ENCODE measurements at places on chromosomes 12 and 14.

GRCh38 chr12:19404242-19404880, 34.9 kb upstream of the AEBP2 start:
- no peak for DNase-seq

- no peak for DNase-seq
Observed at GRCh38 chr14:93183596-93184317, 940 bp downstream of the MOAP1 start.

- DNase-seq, result peak; percentile 4
Observed at GRCh38 chr12:39277416-39277815, 165.5 kb downstream of the KIF21A start.

DNA sequence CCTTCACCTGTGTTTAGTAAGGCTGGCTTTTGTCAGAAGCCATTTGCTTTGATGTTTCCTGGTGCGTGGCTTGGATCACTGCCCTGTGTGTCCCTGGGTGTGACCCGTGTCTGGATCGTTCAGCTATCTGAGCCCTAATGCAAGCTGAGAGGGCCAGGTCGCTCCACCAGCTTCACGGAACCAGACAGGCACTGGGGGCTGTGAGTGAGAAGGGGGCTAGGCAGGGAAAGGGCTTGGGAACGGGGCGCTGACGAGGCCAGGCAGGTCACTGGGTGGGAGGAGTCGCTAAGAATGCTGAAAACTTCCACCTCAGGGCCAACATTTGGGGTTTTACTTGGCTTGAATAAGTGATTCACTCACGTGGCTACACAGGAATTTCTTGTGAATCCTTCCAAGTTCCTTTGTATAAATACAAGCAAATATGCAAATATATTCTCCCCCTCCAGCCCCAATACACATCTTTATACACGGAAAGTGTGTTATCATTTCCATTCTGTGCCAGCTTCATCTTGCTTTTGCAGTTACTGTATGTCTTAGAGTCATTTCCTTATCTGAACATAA, 24.2 kb upstream of the MMP17 start:
- DNase-seq, result peak; percentile 38

DNA sequence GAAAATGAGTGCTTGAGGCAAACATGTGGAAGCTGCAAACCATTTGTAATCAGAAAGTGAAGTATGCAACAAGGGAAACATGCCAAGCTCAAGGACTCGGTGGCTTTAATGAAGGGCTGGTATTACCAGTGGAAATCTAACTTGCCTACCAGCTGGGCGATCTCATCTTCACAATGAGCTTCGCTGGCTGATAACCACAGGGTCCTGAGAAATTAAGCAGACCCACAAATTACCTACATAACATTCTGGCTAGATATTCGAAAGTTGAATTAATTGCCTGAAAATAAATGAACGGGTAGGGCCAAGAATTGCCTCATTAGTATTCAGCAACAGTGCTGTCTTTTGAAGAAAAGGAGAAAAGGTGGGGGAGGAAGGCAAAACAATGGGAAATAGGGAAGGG, 439.4 kb downstream of the PDZRN4 start:
- DNase-seq, result no peak

GRCh38 chr12:67271976-67272375, 2.8 kb downstream of the CAND1 start:
- no peak for DNase-seq

GRCh38 chr12:931060-931459, 18.4 kb downstream of the RAD52 start:
- no peak for DNase-seq

DNA sequence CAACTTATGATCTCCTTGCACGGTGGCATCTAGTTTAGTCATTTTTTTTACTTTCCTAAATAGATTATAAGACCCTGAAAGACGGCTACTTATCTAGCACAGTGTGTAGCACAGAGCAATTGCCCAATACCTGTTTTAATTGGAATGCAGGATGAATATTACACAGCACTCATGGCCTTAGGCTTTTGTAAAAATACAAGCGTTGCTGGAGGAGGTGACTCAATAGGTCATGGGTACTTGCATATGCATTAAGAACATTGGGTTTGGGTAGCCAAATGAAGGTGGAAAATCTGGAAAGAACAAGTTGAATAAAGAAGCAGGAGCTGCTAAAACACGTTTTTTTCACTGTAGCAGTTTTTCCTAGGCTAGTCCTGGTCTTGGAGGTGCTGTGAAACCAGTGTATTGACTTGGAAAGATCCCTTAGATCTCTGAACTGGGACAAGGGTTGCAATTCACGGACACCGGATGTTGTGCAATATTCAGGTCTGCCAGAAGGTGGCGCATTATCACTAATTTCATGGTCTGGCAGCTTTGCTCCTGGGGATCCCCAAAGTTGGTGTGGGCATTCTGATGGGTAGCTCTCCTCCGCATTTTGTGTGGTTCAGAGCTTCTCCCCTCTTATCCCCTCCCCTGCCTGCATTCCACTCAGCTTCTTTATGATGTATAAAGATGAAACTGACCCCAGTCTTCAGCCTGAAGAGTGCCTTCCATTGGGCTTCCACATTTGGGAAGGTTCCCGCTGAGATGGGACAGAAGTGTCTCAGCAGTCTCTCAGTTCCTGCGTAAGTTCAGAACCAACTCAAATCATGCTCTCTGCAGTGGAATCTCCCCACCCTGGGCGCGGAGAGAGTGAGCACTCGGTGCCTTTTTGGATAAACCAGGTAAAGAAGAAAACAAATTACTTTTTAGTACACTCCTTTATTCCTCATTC, 278.3 kb downstream of the NRXN3 start:
- peak; percentile 67 for DNase-seq

DNA sequence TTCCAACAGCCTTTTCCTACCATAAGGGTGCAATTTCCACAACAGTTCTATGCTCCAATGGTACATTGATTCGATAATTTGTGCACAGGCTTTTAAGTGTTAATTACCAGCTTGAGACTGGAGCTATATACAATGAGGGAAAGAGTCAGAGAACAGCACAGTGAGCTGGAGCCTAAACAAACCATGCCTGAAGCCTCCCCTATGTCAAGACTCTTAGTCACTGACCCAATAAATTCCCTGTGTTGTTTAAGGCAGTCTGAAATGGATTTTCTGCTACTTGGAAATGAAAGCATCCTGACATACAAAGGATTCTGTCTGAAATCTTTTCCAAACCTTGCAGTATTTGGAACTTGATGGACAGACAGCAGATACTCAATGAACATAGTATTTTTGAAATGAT, 149.0 kb downstream of the EFCAB11 start:
- DNase-seq, result no peak

DNA sequence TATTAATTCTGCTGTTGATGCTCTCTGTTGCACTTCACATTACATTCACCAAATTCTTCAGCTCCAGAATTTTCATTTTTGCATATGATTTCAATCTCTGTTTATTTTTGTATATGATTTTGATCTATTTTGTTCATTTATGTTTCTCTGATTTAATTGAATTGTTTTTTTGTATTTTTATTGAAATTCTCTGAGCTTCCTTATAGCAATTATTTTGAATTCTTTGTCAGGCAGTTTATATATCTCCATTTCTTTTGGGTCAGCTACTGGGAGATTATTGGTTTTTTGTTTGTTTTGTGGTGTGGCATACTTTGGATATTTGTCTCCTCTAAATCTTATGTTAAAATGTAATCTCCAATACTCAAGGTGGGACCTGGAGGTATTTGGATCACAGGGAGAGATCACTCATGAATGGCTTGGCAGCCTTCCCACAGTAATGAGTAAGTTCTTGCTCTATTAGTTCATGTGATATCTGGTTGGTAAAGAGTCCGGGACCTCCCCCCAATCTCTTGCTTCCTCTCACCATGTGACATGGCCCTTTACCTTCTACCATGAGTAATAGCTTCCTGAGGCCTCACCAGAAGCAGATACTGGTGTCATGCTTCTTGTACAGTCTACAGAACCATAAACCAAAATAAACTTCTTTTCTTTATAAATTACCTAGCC, 8.7 kb upstream of the TCL1A start:
- no peak for DNase-seq

- DNase-seq, result no peak
Observed at GRCh38 chr12:43884683-43885410, 49.0 kb downstream of the TMEM117 start.

DNA sequence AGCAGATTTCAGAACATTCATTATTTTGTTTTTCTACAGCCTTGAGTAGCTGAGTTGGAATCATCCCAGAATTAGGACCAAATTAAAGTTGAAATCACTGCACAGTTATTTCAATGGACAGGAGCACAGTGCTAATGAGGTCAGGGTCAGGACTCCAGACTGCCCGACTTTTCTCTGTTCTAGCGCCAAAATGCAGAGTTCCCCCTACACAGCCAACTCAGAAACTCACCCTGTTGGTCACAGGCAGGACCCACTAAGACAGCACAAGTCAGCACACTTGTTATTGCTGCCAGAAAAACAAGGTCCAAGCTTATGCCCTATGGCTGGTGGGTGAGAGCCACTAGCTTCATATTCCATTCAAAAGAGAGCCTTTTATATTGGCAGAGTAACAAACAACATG, 198.1 kb upstream of the KRR1 start:
- DNase-seq, result no peak

- no peak for DNase-seq
Observed at GRCh38 chr14:89851106-89851505, 103.4 kb downstream of the EFCAB11 start.

- no peak for DNase-seq
Observed at GRCh38 chr14:61343471-61343870, 22.1 kb downstream of the PRKCH start.

GRCh38 chr12:57016348-57016747, at the start of gene TAC3:
Gene TAC3, minus strand, starts transcription at chr12:57016529. Its CDS starts 732 bp downstream, at chr12:57015797.
- no peak for DNase-seq

- DNase-seq, result no peak
Observed at GRCh38 chr14:100069161-100069800, 4.1 kb downstream of the EVL start.

DNA sequence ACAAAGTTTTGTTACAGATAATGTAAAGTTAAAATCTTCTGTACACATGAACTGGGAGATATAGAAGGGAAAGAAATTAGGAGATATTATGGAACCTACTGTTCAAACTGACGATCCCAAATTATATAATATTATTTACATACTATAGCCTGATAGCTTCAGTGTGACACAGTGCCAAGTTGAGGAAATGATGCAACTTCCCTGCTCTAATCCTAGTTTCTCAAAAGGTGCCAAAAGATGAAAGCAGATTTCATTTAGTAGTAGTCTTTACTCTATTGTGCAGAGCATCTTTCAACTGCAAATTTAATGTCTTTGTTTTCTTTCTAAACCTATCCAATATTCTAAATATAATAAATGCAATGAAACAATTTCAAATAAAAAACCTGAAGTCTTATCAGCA, 46.9 kb downstream of the COCH start:
- no peak for DNase-seq

DNA sequence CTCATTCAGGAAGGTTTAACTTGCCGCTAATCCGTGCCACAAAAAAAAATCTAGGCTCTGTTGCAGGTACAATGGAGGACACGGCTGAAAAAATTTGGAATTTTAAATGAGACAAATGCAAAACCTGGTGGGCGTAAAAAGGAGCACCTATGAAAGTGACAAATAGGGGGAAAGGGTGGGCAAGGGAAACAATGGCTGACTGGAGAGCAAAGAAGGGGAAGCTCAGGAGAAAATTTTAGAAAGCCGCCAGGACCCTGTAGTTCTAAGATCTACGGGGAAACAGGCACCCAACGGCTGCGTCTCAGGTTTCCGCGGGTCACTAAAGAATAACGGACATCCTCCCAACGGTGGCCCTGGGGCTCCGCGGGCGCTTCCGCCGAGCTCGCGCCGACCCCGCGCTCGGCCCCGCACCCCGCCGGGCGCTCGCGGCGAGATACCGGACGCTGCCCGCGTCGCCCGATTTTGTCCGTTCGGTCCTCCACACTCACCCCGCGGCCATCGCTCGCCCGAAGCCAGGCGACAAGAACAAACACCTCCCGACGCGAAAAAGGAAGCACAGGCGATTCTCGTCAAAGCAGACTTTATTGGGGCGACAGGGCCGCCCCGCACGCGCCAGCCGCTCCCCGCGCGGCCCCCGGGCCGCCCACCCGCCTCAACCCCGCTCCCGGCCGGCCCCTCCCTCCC, 1.1 kb upstream of the YY1 start:
- DNase-seq, result peak; percentile 70

- no peak for DNase-seq
Observed at GRCh38 chr14:30417121-30417520, 141.8 kb upstream of the G2E3 start.

GRCh38 chr12:115574826-115575225, 702.7 kb downstream of the MED13L start:
- DNase-seq, result no peak

- no peak for DNase-seq
Observed at GRCh38 chr14:63045612-63046320, 508 bp upstream of the KCNH5 start.

GRCh38 chr12:103382736-103383346, 112.9 kb downstream of the C12orf42 start:
- no peak for DNase-seq

- no peak for DNase-seq
Observed at GRCh38 chr14:53979747-53980642, 23.4 kb upstream of the BMP4 start.

DNA sequence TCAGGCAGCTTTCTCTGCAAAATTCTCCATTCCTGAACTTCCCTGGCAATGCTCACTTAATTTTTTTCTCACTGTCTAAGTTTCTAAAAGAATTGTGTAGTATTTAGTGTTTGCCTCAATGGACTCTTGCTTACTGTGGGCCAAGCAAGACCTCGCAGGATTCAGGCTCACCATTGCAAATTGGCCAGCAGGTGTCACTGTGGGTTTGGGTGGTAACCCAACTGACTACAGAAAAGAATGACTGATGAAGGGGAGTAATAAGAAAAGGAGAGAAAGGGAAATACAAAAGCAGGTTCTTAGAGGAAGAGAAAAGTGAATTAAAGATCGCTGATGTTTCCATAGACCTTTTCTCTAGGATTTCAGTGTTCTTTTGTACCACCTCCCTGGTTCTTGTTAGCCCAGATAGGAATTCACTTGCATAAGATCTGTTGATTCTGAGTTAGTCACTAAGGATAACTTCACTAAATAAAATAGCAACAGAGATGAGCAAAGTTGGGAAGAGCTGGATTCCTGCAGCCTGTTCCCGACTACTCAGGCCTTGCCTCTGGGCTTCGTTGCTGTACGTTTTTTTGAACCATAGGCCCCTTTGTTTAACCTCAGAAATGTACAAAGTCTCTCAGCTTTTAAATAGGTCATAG, 386.5 kb upstream of the DDHD1 start:
- peak; percentile 61 for DNase-seq

- no peak for DNase-seq
Observed at GRCh38 chr12:58470266-58471010, 449.9 kb downstream of the LRIG3 start.

DNA sequence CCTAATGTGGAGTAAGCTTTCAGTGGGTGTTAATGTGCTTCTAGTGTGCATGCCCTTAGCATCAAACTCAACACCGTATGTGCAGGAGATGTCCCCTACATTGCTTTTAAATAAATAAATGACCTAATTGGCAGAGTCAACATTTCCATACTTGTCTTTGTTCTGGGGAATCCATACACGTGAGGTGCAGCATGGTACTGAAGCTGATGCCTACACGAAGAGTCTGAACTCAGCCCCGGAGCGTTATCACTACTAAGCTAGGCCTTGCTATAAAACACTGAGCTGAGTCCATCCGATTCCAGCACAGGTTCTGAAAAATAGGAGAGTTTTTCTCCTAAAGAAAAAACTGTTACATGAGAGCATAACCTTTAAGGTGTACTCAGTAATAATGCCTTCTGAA, 125.0 kb upstream of the DYRK2 start:
- no peak for DNase-seq

- DNase-seq, result no peak
Observed at GRCh38 chr14:51566831-51567582, 84.7 kb upstream of the FRMD6 start.

Measured in suppressor macrophage (primary cell).